MV-4-11 (cell line): ENCODE measurements at places on chromosomes 16 and 17.

GRCh38 chr17:38729886-38730525, at the start of gene CISD3:
Gene CISD3 (plus strand): TSS chr17:38730341. CDS start chr17:38730359, 18 bp downstream.
- peak; percentile 70 for DNase-seq

- DNase-seq, result peak; percentile 81
Observed at GRCh38 chr16:30488764-30489605, 16.4 kb downstream of the ITGAL start.

- no peak for DNase-seq
Observed at GRCh38 chr17:60065136-60065535, 13.6 kb downstream of the HEATR6 start.

GRCh38 chr17:48148029-48148770, 40.6 kb downstream of the SNX11 start:
- no peak for DNase-seq

- no peak for DNase-seq
Observed at GRCh38 chr17:41925991-41926590, 4.3 kb upstream of the ODAD4 start.

DNA sequence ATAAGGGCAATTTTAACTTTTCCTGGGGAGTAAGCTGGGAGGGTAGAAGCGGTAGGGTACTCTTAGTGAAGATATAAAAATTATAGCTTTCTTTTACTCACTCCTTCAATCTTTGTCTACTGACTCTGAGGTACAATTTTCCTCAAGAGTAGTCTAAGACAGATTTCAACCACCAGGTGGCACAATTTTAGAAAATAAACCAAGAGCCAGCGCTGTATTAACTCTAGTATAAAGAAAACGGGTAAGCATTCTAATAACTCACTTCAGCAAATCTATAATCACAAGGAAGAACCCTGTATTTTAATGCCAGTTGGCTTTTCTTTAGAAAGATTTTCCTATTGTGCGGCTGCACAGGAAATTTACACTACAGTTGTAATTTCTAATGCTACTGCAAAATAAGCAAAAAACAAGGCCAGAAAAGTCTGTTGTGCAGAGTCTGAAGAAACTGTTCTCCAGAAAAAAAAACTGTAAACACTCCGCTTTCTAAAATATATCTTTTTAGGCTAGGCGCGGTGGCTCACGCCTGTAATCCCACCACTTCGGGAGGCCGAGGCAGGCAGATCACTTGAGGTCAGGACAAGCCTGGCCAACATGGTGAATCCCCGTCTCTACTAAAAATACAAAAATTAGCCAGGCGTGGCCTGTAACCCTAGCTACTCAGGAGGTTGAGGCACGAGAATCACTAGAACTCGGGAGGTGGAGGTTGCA, 1.9 kb downstream of the CMC2 start:
- DNase-seq, result peak; percentile 51

- no peak for DNase-seq
Observed at GRCh38 chr17:28959471-28959871, 8.2 kb upstream of the PHF12 start.

DNA sequence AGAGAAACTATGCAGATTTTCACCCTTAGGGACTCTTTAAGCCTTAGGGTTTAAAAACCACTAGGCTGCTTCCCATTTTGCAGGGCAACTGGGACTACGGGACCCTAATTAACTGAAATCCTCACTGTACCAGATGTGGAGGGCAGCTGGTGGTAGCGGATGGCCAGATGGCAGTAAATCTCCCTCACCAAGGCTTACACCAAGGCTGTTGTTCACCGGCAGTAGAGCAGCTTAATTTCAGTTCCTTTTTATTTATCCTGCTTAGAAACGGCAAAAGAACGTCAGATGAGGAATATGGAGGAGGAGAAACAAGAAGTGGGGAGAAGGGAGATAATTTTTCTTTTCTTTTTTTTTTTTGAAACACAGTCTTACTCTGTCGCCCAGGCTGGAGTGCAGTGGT, 6.5 kb downstream of the ABHD15 start:
- peak; percentile 99 for DNase-seq

DNA sequence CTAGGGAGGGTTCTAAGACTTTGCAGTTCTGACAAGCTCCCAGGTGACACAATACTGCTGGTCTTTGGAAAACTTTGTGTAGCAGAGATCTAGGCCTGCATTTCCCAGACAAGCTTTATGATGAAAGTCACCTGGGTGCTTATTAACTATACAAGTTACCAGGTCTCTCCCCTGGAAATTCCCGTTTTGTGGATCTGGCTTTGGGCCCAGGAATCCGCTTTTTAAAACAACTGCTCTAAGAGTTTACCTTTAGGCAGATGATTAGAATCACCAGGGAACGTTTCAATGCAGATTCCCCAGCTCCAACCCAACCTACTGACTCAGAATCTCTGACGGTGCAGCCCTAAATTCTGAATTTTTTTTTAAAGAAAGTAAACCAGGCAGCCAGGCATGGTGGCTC, 36.3 kb downstream of the MYH3 start:
- DNase-seq, result no peak

- peak; percentile 91 for DNase-seq
Observed at GRCh38 chr16:3857189-3858043, 23.1 kb downstream of the CREBBP start.

DNA sequence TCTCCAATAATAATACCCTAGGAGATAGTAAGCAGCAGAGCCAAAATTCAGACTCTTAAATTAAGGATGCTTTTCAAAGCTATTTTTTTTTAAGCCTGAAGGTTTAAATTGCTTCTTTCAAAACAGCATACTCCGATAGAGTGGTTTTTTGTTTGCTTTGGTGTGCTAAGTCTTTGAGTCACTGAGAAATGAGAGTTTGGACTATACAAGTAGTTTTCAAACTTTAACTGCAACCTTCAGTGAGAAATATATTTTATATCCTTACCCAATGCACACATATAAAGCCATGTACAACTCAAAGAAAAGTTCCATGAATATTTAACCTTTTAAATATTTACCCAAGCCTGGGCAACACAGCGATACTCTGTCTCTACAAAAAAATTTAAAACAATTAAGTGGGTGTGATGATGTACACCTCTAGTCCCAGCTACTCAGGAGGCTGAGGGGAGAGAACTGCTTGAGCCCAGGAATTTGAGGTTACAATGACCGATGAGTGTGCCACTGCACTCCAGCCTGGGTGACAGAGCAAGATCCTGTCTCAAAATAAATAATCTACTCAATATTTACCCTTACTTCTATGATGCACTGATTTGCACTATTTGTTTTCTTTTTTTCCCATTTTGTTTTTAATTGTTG, 19.2 kb downstream of the DCUN1D3 start:
- no peak for DNase-seq
